Stimulated activated CD4-positive, alpha-beta T cell treated with anti-CD3 and anti-CD28 coated beads, Interleukin-12 subunit alpha, Interleukin-12 subunit beta, amount 100 ng/mL, for 24 hours (primary cell): ENCODE measurements at places on chromosomes 16 and 17.

DNA sequence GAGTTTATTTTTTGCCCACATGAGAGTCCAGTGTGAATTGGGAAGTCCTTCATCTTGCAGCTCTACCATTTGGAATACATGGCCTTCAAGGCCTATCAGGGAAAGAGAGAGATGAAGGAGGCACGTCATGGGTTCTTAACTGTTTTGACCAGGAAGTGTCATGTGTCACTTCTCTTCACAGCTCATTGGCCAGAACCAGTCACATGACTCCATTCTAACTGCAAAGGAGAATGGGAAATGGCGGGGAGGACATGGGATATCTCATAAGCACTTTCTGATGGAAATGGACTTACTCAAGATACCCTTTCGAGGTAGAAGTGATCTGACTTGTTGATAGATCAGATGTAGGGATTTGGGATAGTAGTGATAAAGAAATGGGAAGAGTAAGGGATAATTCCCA, 57.9 kb upstream of the CES5A start:
- no peak for DNase-seq

GRCh38 chr16:77684181-77684526, 38.2 kb upstream of the NUDT7 start:
- no peak for DNase-seq

- no peak for DNase-seq
Measured at GRCh38 chr16:23343643-23344612, 41.8 kb downstream of the SCNN1B start.

- DNase-seq, result no peak
Measured at GRCh38 chr16:87415441-87415840, 23.3 kb downstream of the MAP1LC3B start.

DNA sequence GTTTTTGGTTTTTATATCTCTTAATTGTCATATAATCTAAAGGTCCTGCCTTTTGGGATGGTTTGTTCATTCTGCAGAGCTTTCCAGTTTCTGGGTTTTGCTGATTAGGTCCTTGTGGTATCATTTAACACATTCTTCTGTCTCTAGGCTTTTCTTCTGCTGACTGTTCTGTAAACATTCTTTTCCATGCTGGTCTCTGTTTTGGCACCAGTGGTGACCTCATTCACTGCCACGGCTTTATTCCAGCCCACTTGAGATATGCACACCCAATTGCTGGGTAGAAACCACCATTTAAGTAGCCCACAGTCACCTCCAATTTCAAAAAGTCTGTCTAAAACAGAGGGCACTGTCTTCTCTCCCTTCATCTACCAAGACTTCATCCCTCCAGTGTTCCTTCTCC, 31.1 kb upstream of the COX10 start:
- no peak for DNase-seq

DNA sequence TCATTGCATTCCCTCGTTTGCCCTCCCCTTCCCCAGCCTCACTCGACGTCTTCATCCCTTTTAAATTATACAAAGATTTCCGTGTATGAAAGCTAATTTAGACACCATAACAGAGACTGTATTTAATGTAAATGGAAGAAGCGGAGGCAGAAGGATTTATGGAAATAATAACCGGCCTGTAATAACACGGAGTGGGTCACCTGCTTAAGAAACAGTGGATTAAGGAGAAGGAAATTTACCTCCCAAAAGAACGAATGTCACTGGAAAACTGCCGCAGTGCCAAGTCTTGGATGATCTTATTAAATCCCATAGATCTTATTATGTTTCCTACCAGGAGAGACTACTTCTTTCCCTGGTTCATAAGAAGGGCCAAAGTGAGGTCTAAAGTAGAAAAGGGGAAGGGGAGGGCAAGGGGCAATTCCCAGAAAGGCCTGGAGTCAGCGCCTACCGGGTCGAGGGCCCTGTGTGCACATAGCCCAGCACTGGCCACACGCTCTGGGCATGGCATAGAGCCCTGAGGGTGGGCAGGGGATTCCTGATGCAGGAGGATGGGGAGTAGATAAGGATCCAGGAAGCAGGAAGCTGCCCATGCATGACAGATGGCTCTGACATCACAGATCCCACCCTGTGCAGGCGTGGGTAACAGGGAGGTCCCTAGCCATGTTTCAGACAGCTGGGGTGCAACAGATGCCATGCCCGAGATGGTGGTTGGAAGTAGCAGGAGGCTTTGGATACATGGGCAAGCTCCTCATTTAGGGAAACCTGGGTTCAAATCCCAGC, 56.2 kb upstream of the RPL38 start:
- no peak for DNase-seq

DNA sequence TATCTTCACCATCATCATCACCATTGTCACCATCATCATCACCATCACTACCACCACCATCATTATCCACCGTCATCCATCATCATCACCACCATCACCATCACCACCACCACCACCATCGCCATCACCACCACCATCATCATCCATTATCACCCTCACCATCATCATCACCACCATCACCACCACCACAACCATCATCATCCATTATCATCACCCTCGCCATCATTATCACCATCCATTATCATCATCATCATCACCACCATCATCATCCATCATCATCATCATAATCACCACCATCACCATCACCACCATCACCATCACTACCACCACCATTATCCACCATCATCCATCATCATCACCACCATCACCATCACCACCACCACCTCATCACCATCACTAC, 95.6 kb downstream of the C16orf95 start:
- no peak for DNase-seq

- DNase-seq, result no peak
Measured at GRCh38 chr17:31535581-31535981, 144.1 kb downstream of the RAB11FIP4 start.

- DNase-seq, result no peak
Measured at GRCh38 chr16:31182391-31182790, 2.5 kb downstream of the FUS start.

DNA sequence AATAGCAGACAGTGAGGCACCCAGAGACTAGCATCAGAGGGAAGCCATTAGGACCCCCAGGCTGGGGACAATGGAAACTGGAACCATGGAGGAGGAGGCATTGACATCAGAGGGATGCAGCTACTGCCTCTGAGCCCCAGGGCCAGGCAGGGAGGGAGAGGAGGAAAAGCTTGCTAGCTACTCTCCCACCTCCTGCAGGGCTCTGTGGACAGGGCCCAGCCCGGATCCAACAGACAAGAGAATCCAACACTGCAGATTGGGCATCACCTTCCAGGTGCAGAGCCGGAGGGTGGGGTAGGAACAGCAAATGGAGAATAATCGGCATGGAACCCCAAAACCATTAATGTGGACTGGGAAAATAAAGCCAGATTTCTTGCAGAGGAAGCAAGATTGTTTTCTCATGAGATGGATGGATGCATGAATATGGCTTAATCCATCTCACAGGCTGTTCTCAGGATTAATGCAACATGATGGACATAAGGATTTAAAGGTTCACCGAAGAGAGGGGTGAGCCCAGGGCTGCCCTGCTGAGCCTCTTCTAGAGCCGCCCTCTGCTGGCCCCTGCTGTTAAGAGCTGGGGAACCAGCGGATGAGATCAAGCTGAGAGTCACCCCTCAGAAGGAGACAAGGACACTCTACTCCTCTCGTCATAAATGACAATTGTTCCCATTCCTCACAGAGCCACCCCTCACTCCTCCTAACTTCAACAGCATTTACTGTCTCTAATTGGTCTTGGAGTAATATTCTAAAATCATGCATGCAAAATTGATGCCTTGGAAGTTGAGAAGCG, 48.8 kb downstream of the DNAH3 start:
- DNase-seq, result no peak

DNA sequence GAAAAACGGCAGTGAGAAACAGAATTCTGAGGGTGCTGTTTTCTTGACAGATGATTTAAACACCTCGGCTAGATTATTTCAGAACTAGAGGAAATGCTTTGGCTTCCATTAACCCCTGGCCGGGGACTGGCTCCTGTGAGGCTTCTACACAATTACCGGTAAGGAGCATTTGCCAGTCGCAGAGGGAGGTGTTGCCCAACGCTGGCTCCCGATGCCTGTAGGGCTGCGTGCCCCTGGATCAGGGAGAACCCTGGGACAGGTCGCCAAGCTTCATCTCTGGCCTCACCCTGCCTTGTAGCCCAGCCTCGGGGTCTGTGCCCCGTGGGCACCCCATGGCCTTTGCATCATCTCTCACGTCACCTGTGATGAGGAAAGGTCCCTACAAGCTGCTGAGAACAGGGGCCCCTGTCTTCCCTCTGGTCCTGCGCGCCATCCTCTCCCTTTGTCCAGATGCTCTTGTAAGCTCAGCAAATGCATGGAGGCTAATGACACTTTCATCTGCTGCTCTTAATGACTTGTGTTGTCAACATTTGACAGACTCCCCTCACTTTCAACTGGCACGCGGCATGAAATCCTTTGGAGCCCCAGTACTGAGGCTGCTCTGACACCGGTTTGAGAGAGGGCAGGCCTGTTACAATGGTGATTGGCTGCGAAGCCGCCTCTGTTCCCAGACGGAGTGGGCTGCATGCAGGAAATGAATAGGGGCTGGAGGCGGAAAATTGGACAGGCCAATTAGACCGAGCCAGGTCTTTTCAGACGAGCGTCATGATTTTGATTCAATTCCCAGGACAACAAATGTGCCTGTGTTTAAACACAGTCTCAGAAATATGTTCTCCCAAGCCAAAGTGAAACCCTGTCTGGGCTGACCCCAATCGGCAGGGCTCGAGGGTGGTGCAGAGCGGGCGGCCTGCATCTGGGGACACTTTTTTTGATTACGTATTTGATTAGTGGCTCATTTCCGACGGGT, 85.5 kb upstream of the DOC2B start:
- DNase-seq, result no peak

DNA sequence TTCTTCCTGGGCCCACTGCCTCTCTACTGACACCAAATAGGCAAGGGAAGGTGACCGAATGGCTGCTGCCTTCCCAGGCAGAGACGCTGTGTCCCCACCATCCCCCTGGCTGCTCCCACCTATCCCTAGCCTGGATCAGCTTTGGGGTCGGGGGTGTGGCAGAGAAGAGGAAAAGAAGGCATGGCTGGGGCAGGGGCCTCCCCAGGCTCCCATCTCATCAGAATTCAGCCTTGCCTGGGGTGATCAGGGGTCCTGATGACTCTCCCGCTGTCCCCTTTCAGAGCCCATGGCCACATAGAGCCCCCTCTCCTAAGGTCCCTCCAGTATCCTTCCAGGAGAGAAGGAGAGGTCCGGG, 665 bp downstream of the PLXDC1 start:
- DNase-seq, result no peak

- DNase-seq, result no peak
Measured at GRCh38 chr17:67435122-67435521, 58.0 kb downstream of the PITPNC1 start.

- DNase-seq, result no peak
Measured at GRCh38 chr17:40646791-40647623, 611 bp downstream of the SMARCE1 start.

DNA sequence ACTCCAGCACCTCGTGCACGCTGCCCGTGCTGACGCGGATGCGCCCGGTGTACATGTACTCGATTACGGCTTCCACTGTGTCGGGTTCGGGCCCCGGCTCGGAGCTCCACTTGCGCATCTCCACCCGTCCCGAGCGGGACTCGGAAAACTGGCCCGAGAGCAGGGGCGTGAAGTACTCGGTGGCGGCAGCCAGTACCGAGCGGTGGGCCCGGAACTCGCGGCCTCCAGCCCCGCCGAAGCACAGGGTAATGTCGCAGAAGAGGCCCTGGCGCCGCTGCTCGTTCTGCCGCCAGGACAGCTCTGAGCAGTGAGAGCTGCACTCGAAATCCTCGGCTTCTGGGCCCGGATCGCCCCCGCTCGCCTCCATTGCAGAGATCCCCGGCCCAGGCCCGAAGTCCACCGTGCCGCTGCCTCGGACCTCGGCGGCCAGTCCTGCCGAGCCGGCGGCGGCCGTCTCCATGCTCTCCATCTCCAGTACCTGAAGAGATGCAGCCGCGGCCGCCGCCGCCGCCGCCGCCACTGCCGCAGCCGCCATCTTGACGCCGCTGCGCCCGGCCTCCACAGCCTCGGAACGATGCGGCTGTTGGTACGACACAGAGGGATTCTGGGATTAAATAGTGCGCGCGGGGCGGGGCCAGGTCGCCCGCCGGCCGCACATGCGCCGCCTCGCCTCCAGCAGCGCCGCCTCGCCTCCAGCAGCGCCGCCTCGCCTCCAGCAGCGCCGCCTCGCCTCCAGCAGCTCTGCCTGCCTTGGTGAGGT, at the start of gene KLHL11:
KLHL11 (minus strand) TSS at position 588 of the 760 bp plus-strand sequence; CDS start at position 535, 53 bp downstream.
- DNase-seq, result peak; percentile 85

DNA sequence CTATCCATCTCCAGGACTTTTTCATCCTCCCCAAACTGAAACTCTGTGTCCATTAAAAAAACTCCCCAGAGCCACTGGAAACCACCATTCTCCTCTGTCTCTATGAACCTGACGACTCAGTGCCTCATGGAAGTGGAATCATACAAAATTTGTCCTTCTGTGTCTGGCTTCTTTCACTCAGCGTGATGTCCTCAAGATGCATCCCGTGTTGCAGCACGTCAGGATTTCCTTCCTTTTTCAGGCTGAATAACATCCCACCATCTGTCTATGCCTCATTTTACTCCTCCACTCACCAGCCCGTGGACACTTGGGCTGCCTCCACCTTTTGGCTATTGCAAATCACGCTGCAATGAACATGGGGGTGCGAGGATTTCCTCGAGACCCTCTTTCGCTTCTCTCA, 12.6 kb upstream of the ALDH3A1 start:
- no peak for DNase-seq

- DNase-seq, result no peak
Measured at GRCh38 chr17:34616148-34616547, 36.8 kb downstream of the TMEM132E start.

DNA sequence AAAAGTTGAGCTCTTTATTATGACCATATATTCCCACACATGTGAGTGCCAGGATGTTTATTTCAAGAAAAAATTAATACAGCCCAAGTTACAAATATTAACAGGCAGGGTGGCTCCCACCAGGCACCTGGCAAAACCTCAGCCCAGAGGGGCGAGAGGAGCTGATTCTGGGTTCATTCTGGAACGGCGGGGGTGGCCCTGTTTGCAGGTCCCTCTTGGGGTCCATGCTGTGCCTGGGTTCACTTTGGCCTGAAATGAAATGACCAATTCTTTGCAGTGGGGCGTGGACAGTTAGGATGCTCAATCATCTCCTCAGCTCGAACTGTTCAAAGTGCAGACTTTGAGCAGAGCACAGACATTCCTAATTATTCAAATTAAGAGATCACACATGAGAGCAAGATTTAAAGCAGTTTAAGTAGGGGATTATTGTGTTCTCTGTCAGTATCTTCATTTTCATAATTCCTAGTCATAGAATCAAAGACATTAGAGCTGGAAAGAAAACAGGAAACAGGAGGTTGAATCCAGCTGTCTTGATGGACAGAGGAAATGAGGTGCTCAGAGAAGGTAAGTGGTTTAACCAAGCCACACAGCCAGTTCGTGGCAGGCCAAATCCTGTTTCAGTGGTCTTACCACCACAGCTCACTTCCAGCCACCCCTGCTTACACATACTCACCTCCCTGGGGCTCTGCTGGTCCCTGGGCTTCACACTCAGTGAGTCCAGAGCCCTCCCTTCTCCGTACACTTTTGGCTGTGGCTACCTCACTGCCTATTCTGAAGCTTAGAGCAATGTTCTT, 363.9 kb upstream of the TNRC6C start:
- no peak for DNase-seq

- no peak for DNase-seq
Measured at GRCh38 chr17:46782250-46782953, 36.1 kb downstream of the WNT3 start.
